A549 treated with Mapracorat at 1 μM for 4 hours (cell line): ENCODE measurements at places on chromosomes 16 and 17. TPM values are rescaled to one million over a fixed set of nuclear protein-coding genes. Genes with fewer than 3 reads are reported as not detected.

The ZP2 gene
- total RNA-seq, result not detected in 5 replicates

The IGSF6 gene
- total RNA-seq, result not detected in 5 replicates

The GINS2 gene
- total RNA-seq, result 28.0 to 32.0 TPM (median 30.8 TPM) in 5 replicates

The OR4D2 gene
- not detected in 5 replicates for total RNA-seq

The ACSM5 gene
- total RNA-seq, result 0.18 TPM in 1 of 5 replicates, not detected in the others

The SLC13A2 gene
- 0.12 to 0.19 TPM (median 0.17 TPM) in 4 of 5 replicates, not detected in the other for total RNA-seq

The ITPRIPL2 gene
- 11.0 to 18.3 TPM (median 15.8 TPM) in 5 replicates for total RNA-seq

The SRCIN1 gene
- 1.3 to 2.9 TPM (median 2.4 TPM) in 5 replicates for total RNA-seq

The CMTM2 gene
- 0.15 TPM in 1 of 5 replicates, not detected in the others for total RNA-seq

The SPNS3 gene
- not detected in 5 replicates for total RNA-seq

The MYH8 gene
- not detected in 5 replicates for total RNA-seq
